ENCODE measurements at places on chromosomes 12 and 14.

DNA sequence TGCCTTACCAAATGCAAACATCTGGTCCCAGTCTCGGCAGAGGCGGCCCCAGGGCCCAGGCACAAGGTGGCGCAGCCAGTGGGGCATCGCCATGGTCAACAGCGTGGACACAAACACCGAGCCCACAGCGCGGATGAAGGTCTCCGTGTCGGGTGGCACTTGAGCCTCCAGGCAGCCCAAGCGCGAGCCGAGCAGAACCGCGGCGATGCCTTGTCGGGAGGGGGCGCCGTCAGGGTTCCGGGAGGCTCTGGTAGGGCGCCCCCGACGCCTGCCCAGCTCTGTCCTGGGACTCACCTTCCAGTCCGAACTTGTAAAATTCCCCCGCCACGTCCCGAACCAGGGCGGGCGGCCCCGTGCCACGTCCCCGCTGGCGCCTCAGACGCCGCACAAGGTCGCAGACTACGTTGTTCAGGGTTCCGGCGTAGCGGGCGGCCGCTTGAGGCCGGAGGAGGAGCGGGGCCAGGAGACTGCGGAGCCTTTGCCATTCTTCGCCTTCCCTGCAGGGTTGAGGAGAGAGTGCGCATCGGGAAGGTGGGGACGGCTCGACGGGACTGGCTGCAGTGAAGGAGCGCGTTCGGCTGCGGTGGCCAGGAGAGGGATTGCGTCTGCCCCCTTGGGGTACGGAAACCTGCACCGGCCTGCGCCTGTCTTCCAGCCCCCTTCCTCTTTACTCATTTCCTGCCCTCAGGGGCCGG lies 1.7 kb downstream of the CYP27B1 start:
- no peak for DNase-seq

GRCh38 chr12:63206909-63207308 lies 55.9 kb upstream of the AVPR1A start:
- no peak for DNase-seq

DNA sequence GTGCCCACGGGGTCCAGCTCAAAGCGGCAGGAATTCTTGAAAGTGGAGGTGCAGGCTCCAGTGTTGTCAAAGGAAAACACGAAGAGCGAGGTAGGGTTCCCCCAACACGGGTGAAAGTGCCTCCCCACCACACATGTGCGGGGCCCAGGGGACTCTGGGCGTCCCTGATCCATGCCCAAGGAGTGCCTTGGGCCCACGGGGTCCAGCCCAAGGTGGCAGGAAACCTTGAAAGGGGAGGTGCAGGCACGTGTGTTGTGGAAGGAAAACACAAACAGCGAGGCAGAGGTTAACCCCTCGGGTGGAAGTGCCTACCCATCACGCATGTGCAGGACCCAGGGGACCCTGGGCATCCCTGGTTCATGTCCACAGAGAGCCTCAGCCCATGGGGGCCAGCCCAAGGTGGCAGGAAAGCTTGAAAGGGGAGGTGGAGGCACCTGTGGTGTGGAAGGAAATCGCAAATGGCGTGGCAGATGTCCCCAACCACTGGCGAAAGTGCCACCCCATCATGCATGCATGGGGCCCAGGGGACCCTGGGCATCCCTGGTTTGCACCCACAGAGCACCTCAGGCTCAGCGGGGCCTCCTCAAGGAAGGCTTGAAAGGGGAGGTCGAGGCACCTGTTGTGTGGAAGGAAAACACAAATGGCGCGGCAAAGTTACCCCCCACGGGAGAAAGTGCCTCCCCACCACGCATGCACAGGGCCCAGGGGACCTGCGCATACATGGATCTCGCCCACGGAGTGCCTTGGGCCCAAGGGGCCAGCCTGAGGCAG lies 584.6 kb downstream of the ALG10 start:
- no peak for DNase-seq

DNA sequence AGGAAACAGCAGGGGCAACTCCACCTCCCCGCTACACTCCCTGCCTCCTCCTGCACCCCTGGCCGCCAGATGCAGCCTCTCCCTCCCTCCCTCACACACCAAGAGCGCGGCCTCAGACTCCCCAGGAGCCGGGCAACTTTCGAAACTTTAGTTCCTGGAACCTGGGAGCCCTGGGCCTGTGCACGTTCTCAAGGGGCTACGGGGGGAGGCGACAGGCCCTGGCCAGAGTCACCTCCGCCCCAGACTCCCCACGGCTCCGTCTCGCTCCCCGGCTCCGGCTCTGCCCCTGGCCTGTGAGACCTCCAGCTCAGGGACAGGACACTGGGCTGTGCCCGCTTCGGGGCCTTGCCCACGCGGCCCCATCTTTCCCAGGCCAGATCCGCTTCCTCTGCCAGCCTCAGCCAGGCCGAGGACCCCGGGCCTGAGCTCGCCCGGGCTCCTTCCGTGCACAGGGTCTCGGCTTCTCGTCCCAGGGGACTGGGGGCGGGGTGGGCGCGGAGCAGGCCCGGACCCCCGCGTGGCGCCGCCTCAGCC lies 5.5 kb downstream of the AMN start:
- no peak for DNase-seq

GRCh38 chr12:14714437-14714836 lies 18.0 kb upstream of the GUCY2C start:
- DNase-seq: no peak

DNA sequence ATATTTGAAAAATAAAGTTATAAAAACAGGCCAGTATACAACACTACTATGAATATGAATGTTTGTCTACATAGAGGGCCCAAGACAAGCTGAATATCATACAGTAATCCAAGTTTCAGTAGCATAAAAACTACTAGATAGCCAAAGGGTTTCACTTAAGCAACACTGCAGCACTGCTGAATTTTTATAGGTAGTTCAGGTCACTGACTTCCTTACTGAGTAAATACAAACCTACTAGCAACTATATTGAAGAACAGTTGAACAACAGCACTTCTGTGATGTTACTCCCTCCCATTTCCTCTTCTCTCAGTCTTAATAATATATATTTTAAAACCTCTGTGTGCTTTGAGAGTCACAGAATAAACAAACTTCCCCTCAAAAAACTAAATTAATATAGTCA lies 42.7 kb downstream of the GTF2A1 start:
- DNase-seq: no peak

- no peak for DNase-seq
Observed at GRCh38 chr12:132632521-132633228, 14.1 kb downstream of the P2RX2 start.

- DNase-seq: no peak
Observed at GRCh38 chr14:63453443-63453936, 89.7 kb downstream of the PPP2R5E start.
